Activated CD4-positive, alpha-beta memory T cell treated with anti-CD3 and anti-CD28 coated beads, Interleukin-2, amount 10 ng/mL, durations not matched to agents 7 days and 5 days (primary cell): ENCODE measurements at places on chromosomes 6 and 20. TPM values are rescaled to one million over a fixed set of nuclear protein-coding genes. Genes with fewer than 3 reads are reported as not detected.

DNA sequence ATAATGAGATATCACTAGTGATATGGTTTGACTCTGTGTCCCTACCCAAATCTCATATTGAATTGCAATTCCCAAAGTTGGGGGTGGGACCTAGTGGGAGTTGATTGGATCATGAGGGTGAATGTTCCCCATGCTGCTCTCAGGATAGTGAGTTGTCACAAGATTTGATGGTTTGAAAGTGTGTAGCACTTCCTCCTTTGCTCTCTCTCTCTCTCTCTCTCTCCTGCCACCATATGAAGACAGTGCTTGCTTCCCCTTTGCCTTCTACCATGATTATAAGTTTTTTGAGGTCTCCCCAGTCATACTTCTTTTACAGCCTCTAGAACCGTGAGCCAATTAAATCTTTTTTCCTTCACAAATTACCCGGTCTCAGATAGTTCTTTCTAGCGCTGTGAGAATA is 1002.0 kb upstream of the ADGRB3 start:
- no peak overlapping the region for H3K4me3 ChIP-seq
- H3K36me3 ChIP-seq: no peaks in the 10 kb centered on the region
- H3K4me1 ChIP-seq: no peaks in the 10 kb centered on the region
- no peaks in the 10 kb centered on the region for H3K27me3 ChIP-seq

GRCh38 chr6:23073821-23074220 is 504.5 kb downstream of the HDGFL1 start:
- no peaks in the 10 kb centered on the region for H3K27me3 ChIP-seq
- no peaks in the 10 kb centered on the region for H3K36me3 ChIP-seq
- no peak overlapping the region for H3K27ac ChIP-seq
- H3K4me3 ChIP-seq: no peak overlapping the region
- no peaks in the 10 kb centered on the region for H3K4me1 ChIP-seq

DNA sequence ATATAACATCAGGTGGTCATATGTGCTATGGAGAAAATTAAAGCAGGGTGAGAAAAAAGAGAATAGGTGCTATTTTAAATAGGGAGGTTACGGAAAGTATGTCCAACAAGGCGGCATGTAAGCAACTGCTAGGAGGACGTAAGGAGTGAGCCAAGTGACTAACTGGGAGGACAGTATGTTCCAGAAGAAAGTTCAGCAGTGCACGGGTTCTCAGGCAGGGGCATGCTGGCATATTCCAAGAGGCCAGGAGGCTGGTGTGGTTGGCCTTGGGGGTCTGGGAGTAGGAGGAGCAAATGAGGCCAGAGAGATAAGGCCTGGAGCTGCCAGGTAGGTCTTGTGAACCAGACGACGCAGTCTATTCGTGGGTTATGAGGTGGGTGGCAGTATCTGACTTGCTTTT is 112.4 kb downstream of the ARMC2 start:
- DNase-seq: no peak
- no peak overlapping the region for H3K27ac ChIP-seq
- peaks cover 14% of the 10 kb centered on the region for H3K4me1 ChIP-seq
- no peaks in the 10 kb centered on the region for H3K36me3 ChIP-seq
- no peaks in the 10 kb centered on the region for H3K27me3 ChIP-seq
- H3K4me3 ChIP-seq: no peak overlapping the region

DNA sequence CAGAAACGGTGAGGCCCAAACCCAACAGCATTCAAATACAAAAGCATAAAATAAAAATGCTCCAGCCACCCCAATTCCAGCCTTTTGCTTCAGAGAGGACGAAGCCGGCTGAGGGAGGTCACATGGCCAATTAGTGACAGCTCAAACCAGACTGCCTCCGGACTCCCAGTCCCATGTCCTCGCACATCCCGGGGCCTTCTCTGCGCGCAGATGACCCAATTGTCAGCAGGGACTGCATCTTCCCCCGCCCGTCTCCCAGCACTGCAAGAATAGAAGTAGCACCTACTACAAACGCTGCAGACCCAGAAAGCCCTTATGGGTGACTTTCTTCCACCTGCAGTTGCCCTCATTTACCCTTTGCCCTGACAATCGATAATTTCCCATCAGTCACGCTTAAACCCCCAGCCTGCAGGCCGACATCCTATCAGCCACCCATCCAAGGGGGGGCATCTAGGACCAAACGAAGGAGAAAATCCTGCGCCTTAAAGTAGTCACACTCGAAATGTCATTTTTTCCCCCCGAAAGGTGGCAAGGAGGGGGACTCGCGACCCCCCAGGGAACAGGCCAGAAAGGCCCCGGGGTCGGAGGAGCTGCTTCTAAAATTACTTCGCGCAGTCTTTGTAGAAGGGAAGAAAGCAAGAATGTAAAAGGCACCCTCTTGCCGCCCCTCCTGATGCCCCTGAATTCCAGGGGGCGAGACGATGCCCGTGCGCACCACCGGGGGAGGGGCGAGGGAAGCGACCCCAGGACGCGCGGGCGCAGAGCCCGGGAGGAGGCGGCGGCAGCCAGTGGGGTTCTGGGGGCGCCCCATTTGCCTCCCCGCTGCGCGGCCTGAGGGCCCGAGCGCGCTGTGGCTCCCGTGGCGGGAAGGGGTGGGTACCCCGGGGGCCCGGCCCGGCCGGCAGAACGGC is 792 bp downstream of the SLC23A2 start:
- H3K4me1 ChIP-seq: peaks cover 26% of the 10 kb centered on the region
- H3K36me3 ChIP-seq: peaks cover 3% of the 10 kb centered on the region
- H3K27ac ChIP-seq: peak overlapping the region; percentile 65
- peak overlapping the region; percentile 81 for H3K4me3 ChIP-seq
- H3K27me3 ChIP-seq: peaks cover 12% of the 10 kb centered on the region

BHLHE23 gene
- total RNA-seq: not detected
